Stimulated activated CD4-positive, alpha-beta T cell treated with anti-CD3 and anti-CD28 coated beads, Interleukin-15, amount 100 ng/mL, for 48 hours (primary cell): ENCODE measurements at places on chromosomes 6 and 20.

DNA sequence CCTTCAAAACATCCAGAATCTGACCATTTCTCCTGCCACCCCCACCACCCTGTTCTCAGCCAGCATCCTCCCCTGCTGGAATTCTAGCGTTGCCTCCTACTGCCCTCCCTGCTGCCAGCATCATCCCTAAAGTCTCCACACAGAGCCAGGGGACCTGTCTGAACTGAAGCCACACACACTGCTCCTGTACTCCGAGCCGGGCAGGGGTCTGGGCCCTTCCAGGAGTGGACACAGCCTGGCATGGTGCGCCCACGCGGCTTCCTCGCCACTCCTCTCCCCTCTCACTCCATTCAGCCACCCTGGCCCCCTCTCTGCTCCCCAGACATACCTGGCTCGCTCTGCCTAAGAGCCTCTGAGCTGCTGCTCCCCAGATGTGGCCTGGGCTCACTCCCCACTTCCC, 155.5 kb downstream of the PREX1 start:
- DNase-seq, result no peak

DNA sequence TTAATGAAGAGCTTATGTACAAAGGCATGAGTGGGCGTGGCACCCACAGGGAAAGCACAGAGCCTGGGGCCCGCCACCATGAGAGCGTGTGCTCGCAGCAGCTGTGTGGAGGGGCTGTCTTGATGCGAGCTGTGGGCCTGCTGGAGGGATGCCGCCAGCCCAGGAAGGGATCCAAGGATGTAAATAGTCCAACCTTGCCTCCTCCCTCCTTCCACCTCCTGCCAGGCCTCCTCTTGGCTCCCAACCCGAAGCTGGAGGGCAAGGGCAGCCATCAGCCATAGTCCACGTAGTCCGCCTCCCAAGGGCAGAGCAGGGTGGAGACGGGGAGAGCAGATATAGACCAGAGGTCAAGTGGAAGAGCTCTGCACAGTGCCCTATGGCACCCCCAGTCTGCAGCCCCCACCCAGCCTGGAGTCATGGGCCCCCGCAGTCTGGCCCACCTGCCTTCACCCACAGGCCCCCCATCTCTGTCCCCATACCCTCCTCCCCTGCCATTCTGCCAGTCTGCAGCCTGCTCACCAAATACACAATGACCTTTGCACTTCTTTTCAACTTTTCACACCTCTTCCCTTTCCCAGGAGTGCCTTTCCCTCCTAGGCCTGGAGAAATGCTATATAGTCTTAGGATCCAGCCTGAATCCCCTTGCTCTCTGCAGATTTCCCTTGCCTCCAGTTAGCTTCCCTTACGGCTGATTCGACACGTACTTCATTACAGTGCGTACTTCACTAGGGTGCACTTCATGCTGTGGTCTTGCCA, 77.1 kb downstream of the SHLD1 start:
- DNase-seq, result no peak

- DNase-seq, result no peak
These were observed 9.7 kb downstream of the NOL7 start for GRCh38 chr6:13624871-13625288.

DNA sequence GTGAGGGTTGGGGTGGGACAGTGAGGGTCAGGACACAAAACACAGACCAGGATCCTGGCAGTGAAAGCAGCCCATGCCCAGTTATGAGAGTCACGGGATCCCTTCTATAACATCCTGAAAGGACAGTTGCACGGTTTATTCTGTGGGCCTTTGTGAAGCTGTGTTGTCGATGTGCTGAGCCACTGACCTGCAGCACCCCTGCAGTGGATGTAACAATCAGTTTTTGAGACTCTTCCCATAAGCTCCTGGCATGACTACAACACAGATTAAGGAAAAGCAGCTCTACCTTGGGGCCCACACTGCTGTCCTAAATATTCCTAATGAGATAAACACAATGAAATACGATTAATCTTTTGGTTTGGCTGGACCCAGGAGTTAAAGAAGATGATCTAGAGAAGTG, 3.7 kb downstream of the PYGB start:
- DNase-seq, result no peak

GRCh38 chr6:5181510-5182317, 79.0 kb downstream of the LYRM4 start:
- no peak for DNase-seq

- DNase-seq, result no peak
These were observed 397.8 kb downstream of the LAMA2 start for GRCh38 chr6:129280749-129281148.

GRCh38 chr6:51203504-51203903, 384.8 kb downstream of the TFAP2B start:
- DNase-seq, result no peak

DNA sequence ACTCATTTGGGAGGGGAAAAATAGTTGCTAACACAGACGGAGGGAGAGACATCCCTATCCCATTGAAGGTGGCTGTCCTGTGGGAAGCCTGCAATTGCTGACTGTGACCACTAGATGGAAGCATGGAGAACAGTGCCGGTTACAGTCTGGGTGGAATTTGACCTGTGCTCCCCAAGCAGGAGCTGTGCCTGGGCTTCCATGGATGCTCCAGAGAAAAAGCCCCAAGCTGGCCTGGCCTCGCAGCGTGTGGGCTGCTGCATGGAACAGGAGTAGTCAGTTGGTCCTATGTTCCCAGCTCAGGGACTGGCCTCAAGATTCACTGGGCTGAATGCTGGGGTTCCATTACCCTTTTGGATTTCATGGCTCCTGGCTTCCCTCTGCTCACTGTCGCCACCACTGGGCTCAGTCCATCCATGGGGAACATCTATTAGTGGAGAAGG, 116.3 kb upstream of the CHD6 start:
- peak; percentile 6 for DNase-seq

GRCh38 chr6:21747441-21747840, 153.9 kb downstream of the SOX4 start:
- DNase-seq, result no peak

DNA sequence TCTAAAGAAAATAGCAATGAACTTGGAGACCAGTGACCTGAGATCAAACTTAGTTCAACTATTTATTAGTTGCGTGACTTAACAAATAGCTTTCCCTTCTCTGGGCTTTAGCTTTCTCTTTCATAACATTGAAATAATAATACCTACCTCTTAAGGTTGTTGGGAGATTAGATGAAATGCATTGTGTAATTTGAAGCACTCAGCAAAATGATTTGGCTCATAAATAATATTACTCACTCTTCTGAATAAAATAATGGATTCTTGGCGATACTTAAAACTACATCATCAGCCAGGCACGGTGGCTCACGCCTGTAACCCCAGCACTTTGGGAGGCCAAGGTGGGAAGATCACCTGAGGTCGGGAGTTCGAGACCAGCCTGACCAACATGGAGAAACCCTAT, 556.2 kb upstream of the JARID2 start:
- no peak for DNase-seq

- DNase-seq, result no peak
These were observed 93.4 kb upstream of the BTN3A2 start for GRCh38 chr6:26271668-26272024.

DNA sequence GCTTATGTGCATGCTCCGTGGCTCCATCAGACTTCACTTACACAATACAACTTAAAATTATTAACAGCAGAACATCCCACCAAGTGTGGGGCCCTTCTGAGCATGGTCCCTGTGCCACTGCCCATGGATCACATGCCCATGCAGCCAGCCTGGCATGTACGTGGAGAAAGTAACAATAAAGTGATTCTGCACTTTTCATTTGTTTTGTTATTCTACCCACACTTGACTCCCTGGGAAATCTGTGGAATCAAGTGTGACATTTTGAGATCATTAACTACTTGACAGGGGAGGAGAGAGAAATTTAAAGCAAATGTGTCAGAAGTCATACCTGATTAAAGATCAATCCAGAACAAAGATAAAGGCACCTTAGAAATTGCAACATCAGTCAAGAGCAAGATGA, 112.0 kb downstream of the ISM1 start:
- no peak for DNase-seq

DNA sequence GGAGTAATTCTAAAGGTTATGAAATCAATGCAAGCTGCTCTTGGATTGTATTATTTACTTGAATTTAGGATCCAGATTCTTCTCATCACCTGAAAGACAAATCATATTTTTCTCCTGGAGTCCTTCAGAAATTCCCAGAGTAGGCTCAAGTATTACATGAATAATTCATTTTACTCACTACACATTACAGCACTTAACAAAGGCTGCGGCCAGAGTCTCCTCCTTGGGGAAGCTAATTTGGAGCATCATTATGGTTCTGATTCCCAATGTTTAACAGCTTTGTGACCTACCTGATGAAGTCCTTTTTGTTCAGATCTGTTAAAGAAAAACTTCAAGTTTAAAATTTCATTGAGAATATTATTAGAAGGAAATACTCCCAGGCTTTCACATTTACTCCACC, 28.7 kb downstream of the GRIK2 start:
- DNase-seq, result no peak

GRCh38 chr6:28264834-28265401, 2.0 kb upstream of the ZSCAN26 start:
- no peak for DNase-seq

GRCh38 chr20:37463726-37464494, 57.1 kb upstream of the NNAT start:
- no peak for DNase-seq

GRCh38 chr6:43203029-43203717, 21.2 kb downstream of the CUL9 start:
- no peak for DNase-seq

DNA sequence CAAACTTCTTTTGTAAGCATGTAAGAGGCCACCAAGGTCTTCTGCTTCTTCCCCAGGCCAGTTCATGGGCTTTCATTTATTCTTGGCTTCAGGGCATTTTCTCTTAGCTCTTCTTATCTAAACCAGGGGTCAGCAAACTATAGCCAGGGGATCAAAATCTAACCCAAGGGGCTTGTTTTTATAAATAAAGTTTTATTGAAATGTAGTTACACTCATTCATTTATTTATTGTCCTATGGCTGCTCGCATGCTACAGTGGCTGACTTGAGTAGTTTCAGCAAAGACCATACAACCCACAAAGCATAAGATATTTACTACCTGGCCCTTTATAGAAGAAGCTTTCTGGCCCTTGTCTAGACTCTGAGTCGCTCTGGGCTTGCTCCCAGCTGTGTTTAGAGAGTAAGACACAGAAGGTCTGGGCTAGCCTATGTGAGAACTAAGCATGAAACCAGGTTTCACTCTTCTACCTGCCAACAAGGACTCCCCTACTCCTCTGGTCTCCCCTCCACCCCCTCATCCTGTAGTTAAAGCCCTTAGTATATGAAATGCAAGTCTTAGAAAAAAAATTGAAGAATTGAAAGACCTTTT, 43.2 kb downstream of the KHDC1L start:
- no peak for DNase-seq

- no peak for DNase-seq
These were observed 53.9 kb upstream of the PCSK2 start for GRCh38 chr20:17172836-17173516.

- no peak for DNase-seq
These were observed 768.7 kb upstream of the NRSN1 start for GRCh38 chr6:23357185-23357766.

- DNase-seq, result no peak
These were observed 47.7 kb downstream of the CTNNBL1 start for GRCh38 chr20:37741570-37741969.

GRCh38 chr6:167415441-167415961, 90.6 kb downstream of the TTLL2 start:
- no peak for DNase-seq

DNA sequence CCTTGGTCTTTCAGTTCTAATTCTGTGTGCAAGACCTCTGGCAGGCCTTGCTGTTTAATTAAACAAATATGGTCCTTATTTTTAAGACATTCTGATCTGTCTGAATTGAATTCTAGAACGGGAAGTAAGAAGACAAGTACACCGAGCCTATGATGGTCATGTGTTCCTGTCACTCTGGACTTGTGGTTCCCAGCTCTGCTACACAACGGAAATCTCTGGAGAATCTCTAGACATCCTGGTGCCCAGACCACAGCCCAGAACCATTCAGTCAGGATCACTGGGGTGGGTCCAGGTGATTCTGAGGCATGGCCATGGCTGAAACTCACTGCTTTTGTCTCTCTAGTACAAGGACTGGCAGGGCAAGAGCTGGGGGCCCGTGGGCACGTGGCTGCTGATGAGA, 15.9 kb upstream of the KCNK16 start:
- no peak for DNase-seq

DNA sequence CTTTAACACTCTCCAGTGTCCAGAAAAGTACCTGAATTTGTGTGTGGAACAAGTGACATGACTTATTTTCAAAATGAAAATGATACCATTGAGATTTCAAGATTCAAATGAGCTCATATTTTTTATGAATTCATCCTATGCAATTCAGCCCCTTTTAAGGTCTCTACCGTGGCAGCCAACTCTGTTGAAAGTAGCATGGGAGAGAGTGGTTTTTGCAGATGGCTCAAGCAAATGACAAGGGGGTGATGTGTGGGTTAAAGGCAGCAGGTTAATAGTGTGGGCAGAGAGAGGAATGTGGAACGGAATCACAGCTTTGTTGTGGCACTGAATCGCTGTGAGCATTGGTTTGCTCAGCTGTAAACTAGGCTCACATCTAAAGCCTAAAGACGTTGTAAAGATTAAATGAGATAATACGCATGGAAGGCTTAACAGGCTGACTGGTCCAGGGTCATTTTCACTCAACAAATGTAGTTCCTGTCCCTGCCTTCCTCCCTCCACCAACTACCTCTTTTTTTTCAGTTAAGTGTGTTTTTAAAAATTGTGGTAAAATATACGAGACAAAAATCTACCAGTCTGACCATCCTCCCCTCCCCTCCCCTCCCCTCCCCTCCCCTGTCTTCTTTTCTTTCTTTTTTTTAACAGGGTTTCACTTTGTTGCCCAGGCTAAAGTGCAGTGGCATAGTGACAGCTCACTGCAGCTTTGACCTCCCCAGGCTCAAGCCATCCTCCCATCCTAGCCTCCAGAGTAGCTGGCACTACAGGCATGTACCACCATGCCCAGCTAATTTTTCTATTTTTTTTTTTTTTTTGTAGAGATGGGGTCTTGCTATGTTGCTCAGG, 114.7 kb upstream of the ZNF217 start:
- peak; percentile 59 for DNase-seq

- no peak for DNase-seq
These were observed 41.9 kb downstream of the AGPAT4 start for GRCh38 chr6:161232010-161232409.

GRCh38 chr6:125984311-125984710, 2.0 kb upstream of the TRMT11 start:
- no peak for DNase-seq

GRCh38 chr20:42110301-42110700, 492.1 kb upstream of the CHD6 start:
- DNase-seq, result no peak
